Aortic smooth muscle cell (primary cell): ENCODE measurements at places on chromosomes 7 and 10. TPM values are rescaled to one million over a fixed set of nuclear protein-coding genes. Genes with fewer than 3 reads are reported as not detected.

The ACTR3C gene
- total RNA-seq: not detected in 2 replicates

The LSM8 gene
- total RNA-seq: 30.4 and 35.0 TPM in 2 replicates

The GPR15LG gene
- not detected in 2 replicates for total RNA-seq

The FGFR2 gene
- total RNA-seq: 0.06 TPM in 1 of 2 replicates, not detected in the other

The PAX2 gene
- total RNA-seq: not detected in 2 replicates

The GRID2IP gene
- total RNA-seq: not detected in 2 replicates

The CCDC172 gene
- total RNA-seq: not detected in 2 replicates

The MBL2 gene
- not detected in 2 replicates for total RNA-seq

The LIPN gene
- total RNA-seq: not detected in 2 replicates

The H2BK1 gene
- not detected in 2 replicates for total RNA-seq

The ASL gene
- total RNA-seq: 47.0 and 53.0 TPM in 2 replicates

The ANKRD61 gene
- total RNA-seq: 0.12 and 0.26 TPM in 2 replicates

The SPDYE6 gene
- 0.06 TPM in 1 of 2 replicates, not detected in the other for total RNA-seq

The KIFBP gene
- total RNA-seq: 35.9 and 39.2 TPM in 2 replicates

The PNLIPRP2 gene
- not detected in 2 replicates for total RNA-seq

The KCNH2 gene
- total RNA-seq: under 0.01 TPM in 1 of 2 replicates, not detected in the other

The DENND11 gene
- 7.5 and 9.0 TPM in 2 replicates for total RNA-seq
